ENCODE measurements at places on chromosomes 6 and 20.

DNA sequence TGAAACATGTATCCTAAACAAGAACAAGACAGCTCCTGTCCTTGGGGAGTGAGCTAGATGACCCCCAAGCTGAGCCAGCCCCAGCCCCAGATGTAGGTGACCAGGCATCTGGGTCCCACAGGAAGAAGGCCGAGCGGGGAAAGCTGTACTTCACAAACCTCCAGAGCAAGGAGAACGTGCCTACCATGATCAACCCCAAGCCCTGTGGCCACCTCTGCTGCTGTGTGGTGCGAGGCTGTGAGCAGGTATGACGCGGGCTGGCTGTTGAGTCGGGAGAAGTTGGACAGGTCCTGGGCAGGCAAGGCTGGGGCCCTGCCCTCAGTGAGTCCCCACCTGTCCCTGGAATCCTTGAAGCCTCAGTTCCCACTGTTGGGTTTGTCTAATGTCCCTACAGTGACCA is 11.4 kb upstream of the CAPN11 start:
- DNase-seq = no peak

DNA sequence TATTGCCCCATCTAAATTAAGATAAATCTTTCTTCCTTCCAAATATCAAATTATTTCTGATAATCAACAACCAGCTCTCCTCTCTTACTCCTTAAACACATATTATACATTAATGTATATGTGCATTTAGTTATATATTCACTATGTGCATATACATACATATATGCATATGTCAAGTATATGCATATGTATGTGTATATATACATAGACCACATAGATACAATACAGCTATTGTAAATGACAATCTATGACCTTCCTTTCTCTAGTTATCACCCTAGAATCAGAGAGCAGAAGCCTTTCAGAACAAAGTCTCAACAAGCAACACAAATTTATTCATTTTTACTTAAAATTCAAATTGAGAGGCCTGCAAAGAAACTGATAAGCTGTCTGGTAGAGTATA is 241.1 kb upstream of the THEMIS start:
- DNase-seq = no peak

DNA sequence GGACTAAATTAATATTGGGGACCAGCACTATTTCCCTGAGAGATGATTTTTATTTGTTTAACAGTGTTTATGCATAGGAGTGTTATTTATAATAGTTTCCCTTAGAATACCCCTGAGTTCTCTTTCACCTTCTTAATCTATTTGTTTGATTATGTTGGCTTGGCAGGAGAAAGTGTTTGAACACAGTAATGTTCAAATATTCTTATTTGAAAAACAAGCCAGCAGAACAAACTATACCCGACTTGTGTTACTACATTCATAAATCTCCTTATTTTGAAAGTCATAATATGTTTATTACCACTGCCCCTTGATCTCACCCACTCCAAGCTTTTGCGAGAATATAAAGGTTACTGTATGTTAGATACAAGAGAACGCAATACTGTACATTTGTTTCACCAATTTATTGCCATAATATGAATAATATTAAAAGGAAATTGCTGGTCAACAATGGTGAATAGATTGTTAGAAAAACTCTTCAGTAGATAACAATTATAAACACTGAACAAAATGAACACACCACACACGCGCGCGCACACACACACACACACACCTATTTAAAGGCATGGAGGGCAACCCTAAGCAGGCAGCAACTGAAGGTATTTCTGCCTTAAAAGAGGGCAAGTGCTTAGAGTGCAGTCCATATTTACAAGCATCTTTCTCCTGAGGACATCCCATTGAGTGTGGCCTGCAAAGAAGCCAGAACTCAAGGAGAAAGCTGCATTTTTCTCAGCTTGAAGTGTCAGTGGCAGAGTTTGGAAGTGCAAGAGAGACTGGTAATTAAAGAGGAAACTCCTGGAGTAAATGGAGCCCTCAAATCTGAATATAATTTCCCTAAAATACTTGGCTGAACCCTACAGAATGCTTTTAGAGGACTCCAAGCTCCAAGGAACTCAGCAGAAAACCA is 279.4 kb upstream of the MAN1A1 start:
- no peak for DNase-seq

- no peak for DNase-seq
Observed at GRCh38 chr6:18115356-18115755, 7.1 kb downstream of the NHLRC1 start.

- DNase-seq = no peak
Observed at GRCh38 chr6:133288662-133289061, 47.5 kb downstream of the EYA4 start.

DNA sequence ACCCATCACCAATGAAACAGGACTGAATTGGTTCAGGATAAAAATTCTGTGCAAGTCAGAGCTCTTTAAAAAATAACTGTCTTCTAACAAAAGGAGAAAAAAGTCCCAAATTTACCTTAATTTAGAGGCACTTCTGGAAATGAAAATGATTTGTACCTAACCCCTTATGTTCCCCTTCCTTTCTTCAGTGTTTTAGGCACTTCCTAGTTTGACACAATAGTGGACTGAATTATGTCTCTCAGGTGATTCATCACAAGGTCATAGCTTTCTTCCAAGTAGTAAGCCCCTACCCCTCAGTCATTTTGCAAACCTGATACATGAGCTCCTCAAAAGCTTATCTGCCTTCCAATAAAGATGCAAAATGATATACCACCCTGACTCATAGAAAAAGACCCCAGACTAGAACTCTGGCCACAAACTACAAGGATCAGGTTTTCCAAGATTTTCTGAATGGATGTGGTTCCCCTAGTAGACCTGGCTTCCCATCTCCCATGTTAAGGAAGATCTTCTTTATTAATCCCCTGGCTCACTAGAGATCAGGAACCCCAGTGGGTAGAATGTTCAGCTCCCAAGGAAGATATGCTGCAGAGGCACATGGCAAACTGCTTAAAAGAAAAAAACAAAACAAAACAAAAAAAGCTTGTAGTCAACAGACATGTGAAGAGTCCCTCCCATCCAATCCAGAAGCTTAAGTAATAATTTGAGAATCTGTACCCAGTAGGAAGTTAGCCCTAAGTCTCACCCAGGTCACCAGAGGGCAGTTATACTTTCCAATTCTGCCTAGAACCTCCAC is 3.6 kb downstream of the PPP1R10 start:
- no peak for DNase-seq

DNA sequence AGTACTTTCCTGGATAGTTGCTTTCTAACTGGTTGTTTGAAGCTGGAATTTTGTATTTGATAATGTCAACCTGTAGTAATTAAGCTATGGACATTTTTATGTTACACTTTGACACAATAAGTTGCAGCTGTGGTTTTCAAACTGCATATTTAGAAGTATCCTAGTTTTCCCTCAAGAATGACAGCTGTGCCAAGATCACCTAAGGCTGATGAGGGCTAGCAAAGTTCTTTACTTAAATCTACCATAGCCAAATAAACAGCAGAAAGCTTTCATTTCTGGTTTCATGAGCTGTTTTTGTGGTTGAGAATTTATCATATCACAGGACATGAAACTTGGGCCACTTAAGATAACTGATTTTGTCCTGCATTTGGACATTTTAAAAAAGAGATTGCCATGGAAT is 30.6 kb downstream of the FAM229B start:
- no peak for DNase-seq

- no peak for DNase-seq
Observed at GRCh38 chr20:12728782-12729181, 280.0 kb upstream of the SPTLC3 start.

DNA sequence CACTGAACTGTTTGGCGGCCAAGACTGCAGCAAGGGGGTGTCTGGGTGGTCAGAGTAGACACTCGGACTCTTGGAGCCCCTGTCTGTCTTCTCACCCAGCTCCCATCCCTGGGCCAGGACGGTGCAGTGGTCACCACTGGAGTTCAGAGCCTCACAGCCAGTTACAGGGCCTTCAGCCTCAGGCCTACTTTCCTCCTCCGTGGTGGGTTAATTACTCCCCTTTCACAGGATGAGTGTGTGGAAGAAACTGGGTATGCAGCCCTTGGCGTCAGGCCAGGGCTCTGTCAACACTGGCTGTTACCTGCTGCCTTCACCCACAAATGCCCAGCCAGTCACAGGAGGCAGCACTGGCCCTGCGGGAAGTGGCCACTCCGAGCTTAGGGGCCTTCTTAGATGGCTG is 1.8 kb upstream of the YTHDF1 start:
- no peak for DNase-seq

DNA sequence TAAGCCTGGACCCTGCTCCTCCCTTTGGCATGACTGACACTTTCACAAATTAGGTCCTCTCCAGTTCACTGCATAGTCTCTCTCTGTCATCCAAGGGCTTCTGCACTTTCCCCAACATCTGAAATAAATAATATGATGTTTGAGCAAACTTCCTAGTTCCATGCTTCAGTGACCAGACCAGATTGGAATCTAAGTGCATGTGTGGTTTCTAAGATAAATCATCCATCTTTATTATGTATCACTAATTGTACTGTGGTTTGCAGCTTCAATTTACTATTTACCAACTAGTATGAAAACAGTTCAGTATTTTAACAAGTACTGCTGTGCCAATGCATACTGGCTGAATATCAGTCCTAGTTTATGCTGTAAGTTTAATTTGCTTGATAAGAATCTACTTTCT is 18.7 kb downstream of the SESN1 start:
- no peak for DNase-seq

DNA sequence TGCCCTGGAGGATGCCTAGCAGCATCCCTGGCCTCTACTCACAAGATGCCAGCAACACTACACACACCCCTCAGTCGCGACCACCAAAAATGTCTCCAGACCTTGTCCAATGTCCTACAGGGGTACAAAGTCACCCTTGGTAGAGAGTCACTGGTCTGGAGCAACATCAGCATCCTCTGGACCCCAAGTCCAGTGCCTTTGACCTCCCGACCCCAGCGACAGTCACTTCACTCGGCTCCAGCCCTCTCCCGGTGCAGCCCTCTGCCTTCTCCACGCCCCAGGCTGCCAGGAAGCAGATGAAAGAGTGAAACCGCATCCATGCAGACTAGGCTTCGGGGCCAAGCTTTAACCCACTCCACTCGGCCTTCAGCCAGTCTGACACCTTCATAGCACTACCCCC is 92.0 kb upstream of the SRSF6 start:
- no peak for DNase-seq

DNA sequence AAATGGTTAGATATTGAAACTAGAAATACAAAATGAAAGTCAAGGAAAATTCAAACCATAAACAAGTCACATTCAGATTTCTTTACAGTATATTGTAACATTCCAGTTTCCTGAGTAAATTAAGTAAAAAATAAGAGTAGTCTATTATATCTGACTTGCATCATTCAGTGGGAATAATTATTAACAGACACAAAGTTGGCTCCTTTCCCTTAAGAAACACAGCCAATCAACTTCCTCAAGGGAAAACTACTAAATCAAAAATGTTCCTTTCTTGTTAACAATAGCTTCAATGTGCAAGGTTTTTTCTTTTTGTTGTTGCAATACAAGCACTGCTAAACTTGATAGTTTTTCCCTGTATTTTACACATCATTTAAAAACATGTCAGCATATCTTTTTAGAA is 33.2 kb downstream of the DNAAF9 start:
- no peak for DNase-seq

- DNase-seq = no peak
Observed at GRCh38 chr20:17641993-17642392, 40.0 kb downstream of the RRBP1 start.

GRCh38 chr6:44307217-44307616 is 5.9 kb downstream of the AARS2 start:
- no peak for DNase-seq

GRCh38 chr6:33430991-33431879 is 11.4 kb downstream of the SYNGAP1 start:
- DNase-seq = no peak

- no peak for DNase-seq
Observed at GRCh38 chr6:16737925-16738324, 23.3 kb downstream of the ATXN1 start.

GRCh38 chr20:61260905-61261304 is 8.8 kb downstream of the CDH4 start:
- DNase-seq = no peak

- DNase-seq = no peak
Observed at GRCh38 chr6:131924881-131925474, 26.2 kb downstream of the CCN2 start.

GRCh38 chr20:38139977-38140753 is 24.9 kb downstream of the TGM2 start:
- DNase-seq = no peak

DNA sequence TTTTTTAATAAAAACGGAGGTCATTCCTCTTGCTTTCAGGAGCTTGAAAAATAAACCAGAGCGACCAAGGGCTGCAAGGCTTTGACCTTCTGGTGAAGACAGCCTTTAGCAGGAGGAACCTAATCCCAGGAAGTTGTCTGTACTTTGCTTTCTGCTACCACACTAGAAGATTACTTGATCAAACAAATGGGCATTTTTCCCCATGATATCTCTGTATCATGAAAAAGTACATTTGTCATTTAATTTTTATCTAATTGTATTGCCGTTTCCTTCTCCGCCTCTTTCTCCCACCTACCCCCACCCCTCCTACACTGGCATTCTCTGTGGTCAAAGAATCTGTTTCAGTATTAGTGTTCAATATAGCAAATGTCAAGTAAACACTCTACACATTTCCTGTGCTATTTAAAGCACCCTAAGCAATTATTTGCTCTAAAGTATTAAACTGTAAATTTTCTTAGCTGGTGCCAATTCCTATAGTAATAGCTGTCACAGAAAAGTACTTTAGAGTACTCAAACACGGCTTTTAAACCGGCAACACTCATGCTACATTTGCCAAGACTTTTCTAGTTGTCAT is 29.7 kb downstream of the ATXN1 start:
- DNase-seq = no peak

- no peak for DNase-seq
Observed at GRCh38 chr20:39381595-39381994, 419.5 kb downstream of the DHX35 start.

- DNase-seq = no peak
Observed at GRCh38 chr6:66103354-66103753, 396.3 kb upstream of the EYS start.

GRCh38 chr6:82237013-82237412 is 10.5 kb downstream of the IBTK start:
- DNase-seq = no peak

DNA sequence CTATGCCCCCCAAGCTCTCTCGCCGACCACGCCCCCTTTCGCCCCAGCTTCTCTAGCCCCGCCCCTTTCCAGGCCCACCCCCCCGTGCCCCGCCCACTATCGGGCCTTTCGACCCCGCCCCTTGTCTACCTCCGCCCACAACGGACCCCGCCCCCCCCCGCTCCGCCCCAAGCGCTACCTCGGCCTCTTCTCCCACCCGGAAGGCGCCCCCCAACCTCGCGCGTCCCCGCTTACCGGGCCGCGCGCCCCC is 200 bp downstream of the ZBTB22 start:
- no peak for DNase-seq

All from NCI-H187 treated with DMSO at 0.1 percent for 48 hours (cell line).